B cell (primary cell): ENCODE measurements at places on chromosomes 6 and 20. TPM values are rescaled to one million over a fixed set of nuclear protein-coding genes. Genes with fewer than 3 reads are reported as not detected.

PKIB gene
- polyA plus RNA-seq, result 0.27 and 0.49 TPM in 2 replicates

FNDC11 gene
- 32.3 and 34.2 TPM in 2 replicates for polyA plus RNA-seq

FNDC1 gene
- not detected in 2 replicates for polyA plus RNA-seq

CNKSR3 gene
- polyA plus RNA-seq, result not detected in 2 replicates

HLA-G gene
- 1.2 and 3.2 TPM in 2 replicates for polyA plus RNA-seq

RIPPLY2 gene
- not detected in 2 replicates for polyA plus RNA-seq

PLTP gene
- polyA plus RNA-seq, result 2.0 and 4.0 TPM in 2 replicates

EFCAB8 gene
- 0.65 and 0.72 TPM in 2 replicates for polyA plus RNA-seq

CD109 gene
- polyA plus RNA-seq, result not detected in 2 replicates

LTA gene
- 8.4 and 8.6 TPM in 2 replicates for polyA plus RNA-seq

ZSCAN23 gene
- polyA plus RNA-seq, result 0.09 TPM in 1 of 2 replicates, not detected in the other

KCTD20 gene
- 19.5 and 23.2 TPM in 2 replicates for polyA plus RNA-seq

COL10A1 gene
- not detected in 2 replicates for polyA plus RNA-seq

CALHM4 gene
- not detected in 2 replicates for polyA plus RNA-seq

ZNF217 gene
- 15.5 and 16.0 TPM in 2 replicates for polyA plus RNA-seq

OR2B6 gene
- polyA plus RNA-seq, result not detected in 2 replicates

PSMB8 gene
- polyA plus RNA-seq, result 256 and 257 TPM in 2 replicates

GRCh38 chr6:13395272-13396237 lies 67.2 kb upstream of the TBC1D7 start:
- peak; percentile 73 for DNase-seq

GRCh38 chr6:43708860-43709653 lies 21.5 kb upstream of the MRPS18A start:
- DNase-seq, result no peak

DNA sequence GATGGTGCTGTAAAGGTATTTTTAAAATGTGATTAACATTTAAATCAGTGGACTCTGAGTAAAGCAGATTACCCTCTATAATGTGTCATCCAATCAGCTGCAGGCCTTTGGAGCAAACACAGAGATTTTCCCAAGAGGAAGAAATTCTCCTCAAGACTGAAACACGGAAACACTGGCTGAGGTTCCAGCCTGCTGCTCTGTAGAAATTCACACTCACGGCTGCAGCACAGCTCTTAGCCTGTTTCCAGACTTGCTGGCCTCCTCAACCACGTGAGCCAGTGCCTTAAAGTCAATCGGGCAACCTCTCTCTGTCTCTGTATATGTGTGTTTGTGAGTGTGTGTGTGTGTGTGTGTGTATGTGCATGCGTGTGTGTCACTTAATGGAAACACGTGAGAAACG lies 41.1 kb downstream of the PDE10A start:
- no peak for DNase-seq

- no peak for DNase-seq
Observed at GRCh38 chr6:53543359-53544216, 1.3 kb downstream of the GCLC start.

GRCh38 chr6:9927275-9927674 lies 487.6 kb downstream of the TFAP2A start:
- DNase-seq, result no peak

GRCh38 chr6:117795234-117795633 lies 111.8 kb upstream of the SLC35F1 start:
- DNase-seq, result no peak

DNA sequence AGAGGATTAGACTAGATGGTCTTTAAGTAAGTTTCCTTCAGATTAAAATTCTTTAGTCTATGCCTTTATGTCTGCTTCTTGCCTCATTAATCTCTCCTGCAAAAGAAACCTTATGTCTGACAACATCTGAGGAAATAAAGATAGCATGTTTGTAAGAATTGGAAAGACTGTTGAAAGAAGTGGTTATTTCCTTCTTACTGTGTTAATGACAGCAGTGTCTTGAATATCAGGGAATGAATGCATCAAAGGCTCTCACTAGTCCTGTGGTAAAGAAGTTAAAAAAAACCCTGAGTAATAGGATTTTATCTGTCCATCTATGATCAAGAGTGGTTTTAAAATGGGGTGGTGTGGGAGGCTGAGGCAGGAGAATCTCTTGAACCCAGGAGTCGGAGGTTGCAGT lies 302.0 kb downstream of the PRL start:
- no peak for DNase-seq

GRCh38 chr20:38997622-38998021 lies 35.5 kb downstream of the DHX35 start:
- DNase-seq, result peak; percentile 12

DNA sequence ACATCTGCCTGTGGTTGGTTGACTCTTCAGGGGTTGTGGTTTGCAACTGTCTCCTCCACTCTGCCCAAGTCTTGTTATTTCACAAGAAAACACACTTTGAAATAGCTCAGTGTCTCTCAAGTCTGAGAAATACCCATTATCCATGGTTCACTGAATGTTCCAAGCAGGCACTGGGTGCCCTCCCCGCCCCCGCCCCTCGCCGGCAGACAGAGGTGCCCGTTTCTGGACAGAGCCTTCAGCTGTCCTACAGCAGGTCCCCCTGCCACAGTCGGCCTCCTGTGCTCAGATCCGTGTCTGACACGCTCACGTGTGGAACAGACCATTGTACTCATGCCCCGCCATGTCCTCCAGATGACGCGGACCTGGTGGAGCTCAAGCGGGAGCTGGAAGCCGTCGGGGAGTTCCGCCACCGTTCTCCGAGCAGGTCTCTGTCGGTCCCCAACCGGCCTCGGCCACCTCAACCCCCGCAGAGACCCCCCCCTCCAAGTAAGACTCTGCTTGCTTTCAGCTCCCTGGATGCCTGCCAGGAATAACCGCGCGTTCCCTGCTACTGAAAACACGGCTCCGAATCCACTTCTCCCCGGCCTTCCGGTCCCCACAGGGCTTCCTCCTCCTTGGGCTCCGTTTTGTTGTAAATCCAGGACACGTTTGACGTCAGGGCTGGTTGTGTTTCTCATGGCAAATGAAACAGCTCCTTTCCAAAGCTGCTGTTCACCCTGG lies 81.4 kb downstream of the SERAC1 start:
- no peak for DNase-seq

DNA sequence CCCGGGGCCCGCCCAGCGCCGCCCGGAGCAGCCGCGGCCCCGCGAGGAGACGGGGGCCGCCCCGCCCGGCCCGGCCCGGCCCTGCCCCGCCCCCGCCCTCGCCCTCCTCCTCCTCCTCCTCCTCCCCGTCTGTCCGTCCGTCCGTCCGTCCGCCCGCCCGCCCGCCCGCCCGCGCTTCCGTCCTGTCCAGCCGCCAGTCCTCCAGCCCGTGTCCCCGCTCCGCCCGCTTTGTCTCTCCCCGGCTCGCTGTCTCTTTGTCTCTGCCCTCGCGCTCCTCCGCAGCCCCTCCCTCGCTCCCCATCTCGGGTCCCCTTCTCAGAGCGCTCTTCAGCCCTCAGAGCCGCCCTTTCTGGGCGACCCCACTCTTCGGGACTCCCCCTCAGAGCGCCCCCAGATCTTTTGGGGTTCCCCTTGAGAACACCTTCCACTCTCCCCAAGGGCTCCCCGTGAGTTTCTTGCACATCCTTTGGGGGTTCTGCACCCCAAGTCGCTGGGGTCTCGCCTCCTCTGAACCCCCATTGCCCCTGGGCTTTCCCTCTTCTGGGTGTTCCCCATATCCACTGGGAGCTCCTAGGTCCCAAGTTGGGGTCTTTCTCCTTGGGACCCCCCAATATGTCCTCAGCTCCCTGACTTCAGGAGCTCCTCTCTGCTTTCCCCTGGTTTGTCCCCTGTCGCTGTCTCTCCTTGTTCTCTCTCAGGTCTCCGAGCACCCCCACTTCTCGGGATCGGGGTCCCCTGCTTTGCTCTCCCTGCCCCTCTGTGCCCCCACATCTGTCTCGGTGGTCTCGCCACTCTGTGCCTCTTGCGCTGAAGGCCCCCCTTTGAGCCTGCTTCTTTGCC lies 79.5 kb upstream of the MYL9 start:
- peak; percentile 60 for DNase-seq

DNA sequence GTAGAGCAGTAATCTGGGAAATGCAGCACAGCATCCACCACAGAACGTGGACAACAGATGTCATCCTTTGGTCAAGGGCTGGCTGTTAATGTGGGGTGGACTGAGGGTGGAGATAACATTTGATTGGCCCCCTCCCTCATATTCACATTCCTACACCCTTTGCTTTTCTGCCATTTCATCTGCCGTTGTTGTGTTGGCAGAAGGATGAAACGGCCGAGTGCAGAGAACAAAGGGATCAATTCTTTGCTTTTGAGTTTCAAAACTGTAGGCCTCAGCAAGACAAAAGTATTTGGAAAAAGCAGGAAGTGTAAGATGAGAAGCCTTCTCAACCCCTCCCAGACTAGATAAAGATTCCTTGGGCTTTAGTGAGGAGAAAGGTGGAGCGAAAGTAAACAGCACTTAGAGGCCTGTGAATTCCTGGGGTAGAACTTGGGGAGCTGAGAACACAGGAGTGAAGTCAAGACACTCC lies 74.2 kb upstream of the PHIP start:
- DNase-seq, result no peak

- no peak for DNase-seq
Observed at GRCh38 chr20:588932-589672, 21.0 kb downstream of the TCF15 start.

GRCh38 chr6:8651998-8652397 lies 216.7 kb upstream of the SLC35B3 start:
- no peak for DNase-seq

- no peak for DNase-seq
Observed at GRCh38 chr6:39100358-39100757, 14.6 kb downstream of the SAYSD1 start.

DNA sequence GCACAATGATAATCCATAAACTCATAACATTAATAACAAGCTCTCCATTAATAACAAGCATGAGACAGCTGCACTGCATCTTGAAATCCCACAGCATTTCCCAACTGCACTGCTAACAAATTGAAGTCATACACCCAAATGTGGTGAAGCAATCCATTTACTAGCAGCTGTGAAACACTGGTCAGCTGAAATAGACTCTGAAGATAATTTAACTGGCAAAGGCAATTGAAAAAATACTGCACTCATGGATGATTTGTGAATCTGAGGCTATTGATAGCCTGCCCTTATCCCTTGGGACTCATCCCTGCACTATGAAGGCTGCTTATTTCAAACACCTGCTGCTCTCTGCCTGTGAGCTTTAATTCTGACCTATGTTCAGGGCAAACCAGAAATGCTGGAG lies 49.1 kb upstream of the PLCB1 start:
- no peak for DNase-seq

DNA sequence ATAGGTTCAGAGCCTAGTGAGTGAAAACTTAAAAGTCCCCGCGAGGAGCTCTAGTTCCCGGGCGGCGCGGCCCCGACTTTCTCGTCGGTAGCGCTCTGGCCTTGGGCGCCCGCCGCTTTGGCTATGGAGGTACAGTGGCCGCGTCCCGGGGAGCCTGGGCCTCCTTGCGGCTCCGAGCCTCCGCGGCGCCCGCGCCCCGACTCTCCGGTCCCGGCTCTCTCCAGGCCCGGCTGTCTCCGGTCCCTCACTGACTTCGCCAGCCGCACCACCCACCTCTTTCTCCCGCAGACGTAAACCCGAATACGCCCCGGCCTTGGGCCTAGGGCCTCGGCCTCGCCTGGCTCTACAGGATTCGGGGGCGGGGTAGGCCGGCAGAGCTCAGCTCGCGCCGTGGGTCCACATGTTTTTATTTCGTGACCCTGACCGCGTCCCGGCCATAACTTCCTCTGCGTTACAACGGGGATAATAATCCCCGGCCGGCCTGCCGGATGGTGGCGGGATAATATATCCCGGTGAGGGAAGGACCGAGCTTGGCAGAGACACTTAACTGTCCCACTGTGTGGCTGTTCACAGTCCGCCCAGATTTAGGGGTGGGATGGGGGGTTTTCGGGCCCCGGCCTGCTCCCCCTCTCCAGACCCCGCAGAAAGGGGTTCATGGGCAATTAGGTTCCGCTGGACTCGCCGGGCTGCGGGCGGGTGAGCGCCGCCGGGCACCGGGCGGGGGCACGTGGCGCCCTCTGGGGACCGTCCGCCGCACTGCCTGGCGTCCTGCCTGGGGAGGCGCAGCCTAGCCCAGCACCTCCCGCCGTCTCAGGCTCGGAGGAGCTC lies 10.0 kb upstream of the TBX18 start:
- DNase-seq, result no peak

GRCh38 chr6:85047818-85048217 lies 283.4 kb upstream of the TBX18 start:
- no peak for DNase-seq

- no peak for DNase-seq
Observed at GRCh38 chr6:15793288-15793687, 130.5 kb upstream of the DTNBP1 start.

- DNase-seq, result no peak
Observed at GRCh38 chr6:43877463-43878126, 107.6 kb downstream of the VEGFA start.

GRCh38 chr6:150880336-150880735 lies 14.8 kb downstream of the MTHFD1L start:
- DNase-seq, result no peak

DNA sequence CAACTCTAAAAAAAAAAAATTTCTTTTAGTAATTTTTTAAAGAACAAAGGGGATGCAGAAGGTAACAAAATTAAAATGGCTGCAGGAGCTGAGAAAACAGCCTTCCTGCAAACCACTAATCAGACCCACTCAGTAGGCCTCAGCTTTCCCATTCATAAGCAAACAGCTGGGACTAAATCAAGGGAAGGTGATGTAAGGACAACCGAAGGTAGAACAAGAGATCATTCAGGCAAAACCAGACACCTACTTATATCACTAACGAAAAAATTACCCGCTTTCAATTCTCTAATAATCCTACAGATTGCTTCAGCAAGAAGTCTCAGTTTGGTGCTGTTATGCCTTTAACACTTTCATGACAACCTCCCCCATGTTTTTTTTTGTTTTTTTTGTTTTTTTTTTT lies 124.0 kb downstream of the ZMYND8 start:
- no peak for DNase-seq

- DNase-seq, result no peak
Observed at GRCh38 chr20:58867211-58867610, 14.7 kb downstream of the GNAS start.

DNA sequence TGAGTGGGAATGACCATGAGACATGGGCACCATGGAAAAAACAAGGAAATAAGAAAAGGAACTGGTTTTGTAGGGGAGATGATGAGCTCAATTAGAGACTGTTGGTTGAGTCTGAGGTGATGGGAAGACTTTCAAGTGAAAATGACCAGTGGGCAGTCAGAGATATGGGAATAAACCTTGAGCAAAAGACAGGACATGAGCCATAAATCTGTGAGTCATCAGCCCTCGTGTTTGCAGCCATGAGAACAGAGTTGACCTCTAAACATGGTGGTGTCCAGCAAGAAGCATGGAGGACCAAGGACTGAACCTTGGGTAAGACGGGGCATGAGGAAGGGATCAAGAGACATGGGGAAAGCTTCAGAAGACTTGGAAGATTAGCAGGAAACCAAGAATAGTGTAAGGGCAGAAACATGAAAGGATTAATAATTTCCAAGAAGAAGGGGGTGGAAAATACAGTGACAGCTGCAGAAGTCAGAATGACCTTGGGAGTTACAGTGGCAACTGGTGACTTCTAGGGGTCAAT lies 280.6 kb upstream of the PRDM1 start:
- no peak for DNase-seq
